IMR-90 (cell line): ENCODE measurements at places on chromosomes 11 and 22. TPM values are rescaled to one million over a fixed set of nuclear protein-coding genes. Genes with fewer than 3 reads are reported as not detected.
A peak's percentile ranks its signal among the peaks of the same experiment; 100 is the strongest.

DNA sequence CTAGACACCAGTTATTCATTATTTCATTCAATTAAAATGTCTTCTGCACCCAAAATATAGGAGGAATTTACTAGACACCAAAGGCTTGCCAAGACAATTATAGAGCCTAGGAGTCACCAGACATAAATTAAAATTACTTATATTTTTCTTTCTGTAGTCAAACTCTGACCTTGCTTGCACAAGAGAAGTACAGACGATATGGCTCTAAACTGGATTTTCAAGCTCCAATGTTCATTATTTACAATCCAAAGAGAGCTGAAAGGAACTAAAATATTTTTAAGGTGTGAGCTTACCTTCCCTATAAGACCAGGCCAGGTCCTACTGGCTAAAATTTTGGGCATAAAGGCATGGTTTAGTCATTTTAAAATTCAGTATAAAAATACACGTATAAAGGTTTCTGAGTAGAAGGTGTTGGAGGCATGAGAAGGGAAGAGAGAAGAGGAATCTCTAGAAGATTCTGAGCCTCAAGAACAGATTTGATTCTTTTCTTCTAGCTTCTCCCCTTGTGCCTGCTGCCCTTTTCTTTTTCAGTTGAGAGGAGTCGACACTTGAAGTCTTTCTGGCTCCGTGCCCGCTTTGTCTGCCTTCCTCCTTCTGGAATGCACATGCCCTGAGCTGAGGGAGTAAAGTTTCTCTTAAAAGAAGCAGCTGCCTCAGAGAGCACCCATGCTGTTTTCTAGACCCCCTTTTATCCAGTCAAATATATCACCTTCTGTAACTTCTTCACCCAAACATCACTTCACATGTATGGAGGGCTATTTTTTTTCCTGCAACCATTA lies 13.5 kb downstream of the C11orf97 start:
- H3K4me3 ChIP-seq, result no peak overlapping the region
- no peaks in the 10 kb centered on the region for H3K27me3 ChIP-seq
- H3K27ac ChIP-seq, result no peak overlapping the region
- H3K4me1 ChIP-seq, result no peaks in the 10 kb centered on the region
- DNase-seq, result peak; percentile 74
- H3K36me3 ChIP-seq, result no peaks in the 10 kb centered on the region

GRCh38 chr11:2923446-2924375 lies 5.5 kb downstream of the PHLDA2 start:
- H3K27ac ChIP-seq, result no peak overlapping the region
- no peak for DNase-seq
- H3K4me1 ChIP-seq, result peaks cover 6% of the 10 kb centered on the region
- H3K27me3 ChIP-seq, result no peaks in the 10 kb centered on the region
- H3K36me3 ChIP-seq, result no peaks in the 10 kb centered on the region

DNA sequence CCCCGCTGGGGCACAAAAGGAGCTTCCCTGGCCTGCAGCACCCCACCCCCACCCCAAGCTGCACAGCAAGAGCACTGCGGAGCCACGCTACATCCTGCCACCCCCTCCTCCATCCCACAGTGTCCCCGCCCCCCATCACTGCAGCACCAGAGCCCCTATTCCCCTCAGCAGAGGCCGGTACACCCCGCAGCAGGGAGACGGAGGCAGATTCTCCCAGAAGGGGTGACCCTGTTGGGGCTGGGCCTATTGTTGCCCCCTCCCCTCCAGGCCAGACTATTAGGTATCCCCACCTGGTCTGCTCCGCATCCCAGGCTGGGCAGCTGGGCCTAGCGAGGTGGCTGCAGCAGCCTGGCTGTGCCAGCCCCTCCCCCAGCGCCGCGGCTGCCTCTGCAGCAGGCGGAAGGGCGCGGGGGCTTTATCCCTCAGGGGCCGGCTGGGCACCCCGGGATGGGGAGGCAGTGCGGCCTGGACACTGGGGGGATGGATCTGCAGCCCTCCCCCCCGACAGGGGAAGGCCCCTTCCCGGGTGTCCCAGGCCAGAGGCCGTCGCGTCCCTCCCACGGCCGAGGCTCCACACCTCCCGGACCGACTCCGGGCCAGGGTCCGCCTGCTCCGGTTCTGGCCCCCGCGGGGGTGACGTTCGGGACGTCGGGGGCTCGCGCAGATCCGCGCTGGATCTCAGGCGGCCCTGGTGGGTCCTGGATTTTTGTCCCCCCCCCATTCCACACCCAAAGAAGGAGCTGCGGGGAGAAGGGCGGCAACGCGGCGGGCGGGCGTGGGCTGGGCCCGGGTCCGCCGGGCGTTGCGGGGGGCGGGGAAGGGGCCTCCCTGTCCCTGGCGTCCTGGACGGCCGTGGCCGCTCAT lies 943 bp downstream of the DUSP8 start:
- H3K27ac ChIP-seq, result peak overlapping the region; percentile 15; the same call in 1 of the 2 replicates
- H3K4me3 ChIP-seq, result peak overlapping the region; percentile 58
- peaks cover 3% of the 10 kb centered on the region for H3K4me1 ChIP-seq

DNA sequence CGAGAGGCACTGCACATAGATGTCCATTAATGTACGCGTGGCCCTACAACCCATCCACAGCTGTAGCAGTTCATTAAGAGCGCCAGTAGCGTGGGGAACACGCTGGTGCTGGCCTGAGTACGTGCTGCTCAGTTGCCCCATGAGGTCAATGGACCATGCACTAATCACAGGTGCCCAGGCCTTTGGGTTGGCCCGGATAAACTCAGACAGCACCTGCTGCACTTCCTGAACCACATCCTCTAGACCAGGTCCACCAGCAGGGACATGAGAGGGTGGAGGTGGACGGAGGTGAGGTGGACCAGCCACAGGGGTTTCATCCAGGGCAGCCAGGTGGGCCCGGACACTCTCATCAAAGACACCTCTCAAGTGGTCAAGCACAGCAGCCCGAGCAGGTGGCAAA lies 3.1 kb upstream of the GANAB start:
- H3K27ac ChIP-seq, result no peak overlapping the region
- no peak overlapping the region for H3K4me3 ChIP-seq
- no peak for DNase-seq

- H3K4me3 ChIP-seq, result no peak overlapping the region
- H3K4me1 ChIP-seq, result no peaks in the 10 kb centered on the region; the same call in 1 of the 2 replicates
- DNase-seq, result no peak
- H3K27ac ChIP-seq, result no peak overlapping the region
- no peaks in the 10 kb centered on the region for H3K36me3 ChIP-seq
- no peaks in the 10 kb centered on the region for H3K27me3 ChIP-seq
These were observed 14.7 kb downstream of the LUZP2 start for GRCh38 chr11:24511511-24511910.

DNA sequence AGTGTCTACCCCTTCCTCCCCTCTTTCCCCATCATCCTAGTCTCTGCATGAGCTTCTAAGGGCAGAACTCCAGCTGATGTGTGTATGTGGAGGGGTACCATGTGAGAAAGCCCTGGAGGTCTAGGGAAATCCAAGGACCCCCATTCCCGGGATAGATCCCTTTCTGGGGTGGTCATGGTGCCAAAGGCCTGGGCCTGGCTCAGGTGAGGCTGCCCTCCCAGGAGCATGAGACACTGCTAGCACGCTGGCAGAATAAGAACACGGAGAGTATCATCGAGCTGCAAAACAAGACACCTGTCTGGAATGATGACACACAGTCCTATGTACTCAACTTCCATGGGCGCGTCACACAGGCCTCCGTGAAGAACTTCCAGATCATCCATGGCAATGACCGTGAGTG lies 19.6 kb downstream of the TUB start:
- H3K4me3 ChIP-seq, result no peak overlapping the region
- H3K4me1 ChIP-seq, result peaks cover 9% of the 10 kb centered on the region
- DNase-seq, result no peak
- H3K27me3 ChIP-seq, result no peaks in the 10 kb centered on the region
- peaks cover 22% of the 10 kb centered on the region for H3K36me3 ChIP-seq
- H3K27ac ChIP-seq, result no peak overlapping the region

- H3K4me1 ChIP-seq, result no peaks in the 10 kb centered on the region
- peaks cover 83% of the 10 kb centered on the region for H3K27me3 ChIP-seq
- DNase-seq, result no peak
- H3K27ac ChIP-seq, result no peak overlapping the region
These were observed 21.1 kb downstream of the LRRC10B start for GRCh38 chr11:61529537-61530225.

DNA sequence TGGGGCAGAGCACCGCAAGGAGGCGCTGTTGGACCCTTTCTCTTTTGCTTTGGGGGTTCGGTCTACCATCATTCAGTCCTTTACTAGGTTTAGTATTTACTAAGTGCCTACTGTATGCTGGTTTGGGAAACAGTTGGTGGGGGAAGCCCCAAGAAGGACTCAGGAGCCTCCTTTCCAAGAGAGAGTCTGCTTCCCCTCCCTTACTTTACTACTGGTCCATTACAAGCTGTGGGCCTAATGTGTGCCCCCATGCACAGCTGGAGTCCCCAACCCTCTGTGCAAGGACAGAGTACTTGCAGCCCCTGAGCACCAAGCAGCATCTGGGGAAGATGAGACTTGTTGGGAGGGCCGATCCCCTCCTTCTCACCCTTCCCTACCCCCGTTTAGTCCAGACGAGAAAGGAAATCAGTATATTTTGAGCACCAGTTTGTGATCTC lies 876 bp upstream of the UBE2L6 start:
- no peaks in the 10 kb centered on the region for H3K36me3 ChIP-seq
- no peaks in the 10 kb centered on the region for H3K27me3 ChIP-seq
- H3K27ac ChIP-seq, result peak overlapping the region; percentile 83
- H3K4me3 ChIP-seq, result peak overlapping the region; percentile 80
- DNase-seq, result peak; percentile 67

DNA sequence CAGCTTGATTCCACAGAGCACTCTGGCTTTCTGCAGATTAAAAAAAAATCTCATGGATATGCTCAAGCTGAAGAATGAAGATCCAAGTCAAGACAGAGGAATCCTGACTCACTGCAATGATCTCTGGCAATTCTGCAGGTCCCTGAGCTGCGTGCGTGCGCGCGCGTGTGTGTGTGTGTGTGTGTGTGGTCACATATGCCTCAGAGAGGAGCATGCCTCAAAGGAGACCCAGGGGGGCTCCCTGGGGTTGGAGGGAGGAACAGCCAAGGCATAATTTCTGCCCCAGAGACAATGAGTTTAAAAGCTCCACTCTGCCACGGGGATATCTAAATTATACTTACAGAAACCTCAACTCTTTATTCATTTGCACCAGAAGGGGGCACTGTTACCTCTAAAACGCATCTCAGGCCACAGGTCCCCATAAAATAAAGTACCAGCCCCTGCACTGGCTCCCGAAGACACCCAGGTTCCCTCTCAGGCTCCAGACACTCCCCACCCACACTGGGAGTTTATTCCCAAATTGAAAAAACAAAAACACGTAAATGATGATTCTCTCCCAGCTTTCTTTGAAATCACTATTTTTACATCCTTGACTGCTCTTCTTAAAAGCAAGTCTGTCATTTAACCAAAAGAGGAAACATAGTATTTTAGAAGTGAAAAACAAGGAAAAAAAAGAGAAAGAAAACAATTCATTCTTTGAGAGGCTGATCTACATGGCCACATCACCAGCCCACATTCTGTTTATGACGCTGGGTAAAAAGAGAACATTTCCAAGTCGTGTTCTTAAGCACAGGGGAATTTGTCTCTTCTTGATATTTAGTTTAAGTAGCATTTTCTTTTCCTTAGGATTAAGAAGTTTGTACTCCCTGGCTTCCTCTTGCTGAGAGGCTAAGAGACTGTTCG lies 401.0 kb downstream of the LARGE1 start:
- H3K4me3 ChIP-seq, result no peak overlapping the region
- peak; percentile 61 for DNase-seq
- H3K4me1 ChIP-seq, result 0 out of 2 replicates have a peak, but pooled peaks cover 1% of the 10 kb centered on the region
- no peaks in the 10 kb centered on the region for H3K27me3 ChIP-seq
- H3K36me3 ChIP-seq, result no peaks in the 10 kb centered on the region

GRCh38 chr11:120205596-120206161 lies 5.2 kb upstream of the OAF start:
- H3K4me3 ChIP-seq, result no peak overlapping the region
- peak; percentile 86 for DNase-seq
- no peak overlapping the region for H3K27ac ChIP-seq
- H3K27me3 ChIP-seq, result peaks cover 4% of the 10 kb centered on the region; the same call in 1 of the 2 replicates
- no peaks in the 10 kb centered on the region for H3K36me3 ChIP-seq

DNA sequence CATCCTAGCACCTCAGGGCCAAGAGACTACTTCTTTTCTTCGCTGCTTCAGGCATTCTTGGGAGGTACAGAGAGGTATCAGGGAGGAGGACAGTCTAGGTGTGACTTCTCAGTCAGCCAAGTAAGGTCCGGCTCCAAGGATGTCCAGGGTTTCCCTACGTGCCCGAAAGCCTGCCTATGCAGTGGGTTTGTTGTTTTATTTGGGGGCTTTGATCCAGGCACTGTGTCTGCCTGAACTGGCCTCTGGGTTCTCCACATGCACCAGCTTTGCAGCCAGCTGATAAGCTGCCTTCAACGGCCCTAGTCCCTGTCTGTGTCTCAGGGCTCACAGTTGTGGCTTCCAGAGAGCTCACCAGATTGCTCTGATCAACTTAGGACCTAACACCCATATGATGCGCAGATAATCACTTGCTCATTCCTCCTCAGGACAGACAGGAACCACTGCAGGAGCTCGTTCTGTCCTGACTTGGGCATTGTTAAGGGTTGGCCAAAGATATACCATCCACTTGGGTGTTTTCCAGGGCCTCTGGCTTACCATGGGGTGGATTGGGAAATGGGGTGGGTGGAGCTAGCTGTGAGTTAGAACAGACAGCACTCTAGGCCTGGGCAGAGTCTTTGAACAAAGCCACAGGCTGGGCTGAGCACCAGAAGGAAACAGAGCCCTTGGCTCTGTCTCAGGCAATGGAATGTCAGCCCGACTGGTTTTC lies 45.5 kb upstream of the CRYBB3 start:
- DNase-seq, result no peak
- H3K4me3 ChIP-seq, result no peak overlapping the region
- H3K4me1 ChIP-seq, result no peaks in the 10 kb centered on the region
- no peaks in the 10 kb centered on the region for H3K27me3 ChIP-seq

DNA sequence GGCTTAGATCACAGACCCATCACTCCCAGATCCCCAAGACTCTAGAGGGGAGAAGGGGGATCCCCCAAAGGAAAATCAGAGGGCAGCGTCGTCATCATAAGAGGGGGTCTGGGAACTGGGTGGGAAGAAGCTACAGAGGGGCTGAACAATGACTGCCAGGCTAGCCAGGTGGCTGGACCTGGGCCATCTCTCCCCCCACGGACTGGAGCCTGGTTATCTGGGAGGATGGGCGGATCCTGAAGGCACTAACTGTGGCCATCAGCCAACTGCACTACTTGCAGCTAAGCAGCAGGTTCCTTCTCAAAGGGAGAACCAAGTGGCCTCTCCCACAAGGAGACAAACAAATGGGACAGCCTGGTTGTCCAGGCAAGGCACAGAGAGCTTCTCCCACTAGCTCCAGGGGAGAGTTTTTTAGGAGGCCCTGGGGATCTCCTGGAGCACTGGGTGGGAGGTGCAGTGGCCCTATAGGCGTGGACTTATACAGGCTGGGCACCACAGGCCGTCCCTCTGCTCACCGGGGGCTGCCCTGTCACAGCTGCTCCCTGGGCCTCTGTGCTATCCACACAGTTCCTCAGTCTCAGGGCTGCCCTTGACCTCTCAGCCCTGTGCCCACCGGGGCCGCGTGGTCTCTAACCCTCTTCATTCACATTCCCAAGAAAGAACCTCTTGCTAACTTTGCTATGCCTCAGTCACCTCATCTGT lies 15.4 kb downstream of the P2RY6 start:
- peaks cover 8% of the 10 kb centered on the region for H3K4me1 ChIP-seq
- H3K4me3 ChIP-seq, result no peak overlapping the region
- H3K27me3 ChIP-seq, result peaks cover 6% of the 10 kb centered on the region; the same call in 1 of the 2 replicates
- DNase-seq, result no peak
- H3K36me3 ChIP-seq, result no peaks in the 10 kb centered on the region
- H3K27ac ChIP-seq, result no peak overlapping the region

SYTL2 gene
- 45.2 and 59.4 TPM in 2 replicates for total RNA-seq

RIBC2 gene
- total RNA-seq, result 0.28 and 0.36 TPM in 2 replicates

INSC gene
- 0.56 and 1.4 TPM in 2 replicates for total RNA-seq

TSPAN32 gene
- not detected in 2 replicates for total RNA-seq

OR51B2 gene
- not detected in 2 replicates for total RNA-seq

FAM180B gene
- not detected in 2 replicates for total RNA-seq

DDI1 gene
- not detected in 2 replicates for total RNA-seq

SCN3B gene
- under 0.01 TPM in 2 replicates for total RNA-seq
